ENCODE measurements at places on chromosomes 3 and 15. TPM values are rescaled to one million over a fixed set of nuclear protein-coding genes. Genes with fewer than 3 reads are reported as not detected.
A peak's percentile ranks its signal among the peaks of the same experiment; 100 is the strongest.

DNA sequence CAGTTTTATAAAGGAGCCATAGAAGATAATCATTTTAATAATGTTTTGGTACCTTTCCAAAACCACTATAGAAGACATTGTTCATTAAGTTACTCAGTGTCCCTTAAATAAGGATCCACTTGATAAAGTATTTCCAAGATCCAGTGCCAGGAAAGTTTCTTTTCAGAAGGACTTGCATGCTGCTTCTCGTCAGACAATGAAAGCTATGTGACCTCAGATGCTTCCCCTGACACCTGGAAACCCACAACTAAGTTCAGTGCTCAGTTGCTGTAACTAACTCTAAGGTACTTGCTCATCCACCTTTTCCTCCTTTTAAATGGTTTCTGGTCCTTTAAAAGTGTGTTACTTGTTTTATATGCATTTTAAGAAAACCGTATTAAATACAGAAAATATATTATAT lies 7.3 kb downstream of the SSR3 start:
- no peak for DNase-seq

TTC21A gene
- 2.7 TPM for total RNA-seq

DNA sequence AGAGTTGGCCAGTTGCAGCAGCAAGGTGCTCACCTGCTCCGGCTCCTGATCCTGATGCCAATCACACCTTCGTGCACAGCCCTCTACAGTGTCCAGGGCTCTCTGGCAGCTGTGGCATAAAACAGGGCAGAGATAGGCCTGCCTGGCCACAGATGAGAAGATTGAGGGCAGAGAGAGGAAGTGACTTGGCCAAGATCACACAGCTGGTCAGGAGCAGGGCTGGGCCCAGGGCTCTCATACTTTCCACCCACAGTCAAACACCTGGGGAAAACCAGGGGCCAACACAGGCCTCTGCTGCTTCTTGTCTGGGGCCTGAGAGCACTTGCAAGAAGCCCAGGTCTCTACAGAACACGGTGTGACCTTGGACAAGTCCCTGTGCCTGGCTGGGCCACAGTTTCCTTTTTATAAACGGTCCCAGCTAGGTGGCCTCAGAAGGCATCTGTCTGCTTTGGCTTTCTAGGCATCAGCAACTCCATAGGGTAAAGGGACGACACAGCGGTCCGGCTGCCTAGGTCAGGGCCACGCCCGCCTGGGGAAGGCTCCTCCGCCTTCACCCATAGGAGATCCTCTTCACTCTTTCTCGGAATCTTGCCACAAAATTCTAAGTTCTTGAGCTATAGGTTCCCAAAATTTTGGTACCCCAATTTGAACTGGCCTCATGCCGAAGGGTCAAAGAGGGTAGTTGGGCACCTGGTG lies 3.1 kb downstream of the ATP2B2 start:
- DNase-seq = no peak

CDHR4 gene
- not detected for total RNA-seq

ATP13A5 gene
- total RNA-seq = 0.03 TPM

TRH gene
- total RNA-seq = 0.59 TPM

IL5RA gene
- not detected for total RNA-seq

DNA sequence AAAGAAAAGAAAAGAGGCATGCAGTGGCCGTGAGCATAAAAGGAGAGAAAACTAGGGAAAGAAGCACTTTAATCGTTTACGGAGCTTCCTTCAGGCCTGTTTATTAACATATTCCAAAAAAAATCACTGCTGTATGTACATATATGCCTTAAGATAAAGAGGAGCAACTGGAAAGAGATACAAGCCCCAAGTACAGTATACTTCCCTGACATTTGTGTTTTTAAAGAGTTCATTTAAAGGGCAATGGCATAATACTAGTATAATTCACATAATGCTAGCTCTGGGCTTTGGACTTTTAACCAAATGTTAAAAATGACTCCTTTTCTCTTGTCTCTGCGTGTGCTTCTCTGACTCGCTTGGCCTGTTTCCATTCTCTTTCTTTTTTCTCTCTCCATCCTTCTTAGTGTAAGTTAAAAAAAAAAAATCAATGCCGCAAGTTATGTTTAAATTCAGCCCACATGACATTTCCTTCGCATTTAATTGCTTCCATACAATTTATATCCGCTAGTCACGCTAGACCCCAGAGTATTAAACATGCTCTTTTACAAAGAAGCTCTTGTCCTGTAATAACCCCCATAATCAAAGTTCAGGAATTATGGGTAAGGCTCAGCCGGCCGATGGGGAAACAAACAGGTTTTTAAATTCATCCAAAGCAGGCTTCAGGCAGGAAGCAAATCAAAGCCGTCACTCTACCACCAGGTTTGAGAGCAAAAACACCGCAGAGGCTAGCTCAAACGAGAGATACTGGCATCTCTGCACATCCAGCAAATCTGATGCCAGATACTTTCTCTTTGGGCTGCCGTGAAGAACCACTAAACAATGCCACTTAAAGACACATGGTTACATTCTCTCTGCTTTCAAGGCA lies 19.4 kb downstream of the WWTR1 start:
- no peak for DNase-seq

- no peak for DNase-seq
Observed at GRCh38 chr3:25412269-25412668, 15.8 kb upstream of the RARB start.

GRCh38 chr3:42655980-42656679 lies 2.6 kb downstream of the ZBTB47 start:
- DNase-seq = peak; percentile 69

All from H7 (cell line).